ENCODE measurements at places on chromosomes 3 and 15.

DNA sequence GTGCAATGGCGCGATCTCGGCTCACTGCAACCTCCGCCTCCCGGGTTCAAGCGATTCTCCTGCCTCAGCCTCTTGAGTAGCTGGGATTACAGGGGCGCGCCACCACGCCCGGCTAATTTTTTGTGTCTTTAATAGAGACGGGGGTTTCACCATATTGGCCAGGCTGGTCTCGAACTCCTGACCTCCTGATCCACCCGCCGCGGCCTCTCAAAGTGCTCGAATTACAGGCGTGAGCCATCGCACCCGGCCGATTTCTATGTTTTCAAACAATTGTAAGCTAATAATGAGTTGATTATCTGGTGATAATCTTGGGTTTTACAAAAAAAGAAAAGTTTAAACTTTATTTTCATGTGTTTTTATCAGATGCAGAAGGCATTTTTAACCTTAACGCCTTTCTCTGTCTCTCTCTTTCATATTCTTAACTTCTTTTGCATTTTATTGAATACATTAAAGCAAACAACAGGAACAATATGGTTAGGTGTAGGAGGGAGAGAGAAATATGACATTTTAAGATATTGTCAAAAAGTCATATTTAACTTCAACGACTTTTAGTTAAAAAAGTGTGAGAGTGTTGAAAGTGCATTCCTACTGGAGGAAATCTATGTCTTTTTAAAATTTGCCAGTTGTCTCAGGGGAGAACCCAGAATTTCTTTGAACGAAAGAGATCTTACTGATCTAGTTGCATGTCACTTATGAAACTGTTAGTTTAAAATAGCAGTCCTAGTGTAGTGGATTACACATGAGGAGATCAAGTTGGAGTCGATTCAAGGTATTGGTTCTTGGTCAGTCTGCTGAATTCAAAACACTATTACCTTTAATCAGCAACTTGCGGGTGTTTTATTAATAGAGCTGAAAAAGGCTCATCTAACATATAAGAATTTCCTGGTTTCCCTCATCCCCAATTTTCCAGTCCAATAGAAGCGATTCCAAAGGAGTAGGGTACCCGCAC is 3.4 kb upstream of the MEIS2 start:
- no peak for DNase-seq

DNA sequence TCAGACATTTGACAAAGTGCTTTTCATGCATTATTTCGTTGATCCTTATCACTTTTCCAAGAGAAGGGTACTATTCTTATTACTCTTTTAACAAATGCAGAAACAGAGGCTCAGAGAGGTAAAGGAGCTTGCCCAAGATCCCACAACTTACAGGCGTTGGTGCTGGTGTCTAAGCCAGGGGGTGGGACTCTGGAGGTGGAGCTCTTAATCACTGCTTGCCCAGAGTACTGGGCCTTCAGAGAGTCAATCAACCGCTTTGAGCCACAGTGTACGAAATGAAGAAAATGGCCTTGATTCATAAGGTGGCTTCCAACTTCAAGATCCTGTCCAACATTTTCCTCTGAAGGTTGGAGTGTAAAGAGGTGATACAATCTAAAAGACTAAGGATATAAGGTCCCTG is 211.5 kb downstream of the NECTIN3 start:
- DNase-seq: no peak

DNA sequence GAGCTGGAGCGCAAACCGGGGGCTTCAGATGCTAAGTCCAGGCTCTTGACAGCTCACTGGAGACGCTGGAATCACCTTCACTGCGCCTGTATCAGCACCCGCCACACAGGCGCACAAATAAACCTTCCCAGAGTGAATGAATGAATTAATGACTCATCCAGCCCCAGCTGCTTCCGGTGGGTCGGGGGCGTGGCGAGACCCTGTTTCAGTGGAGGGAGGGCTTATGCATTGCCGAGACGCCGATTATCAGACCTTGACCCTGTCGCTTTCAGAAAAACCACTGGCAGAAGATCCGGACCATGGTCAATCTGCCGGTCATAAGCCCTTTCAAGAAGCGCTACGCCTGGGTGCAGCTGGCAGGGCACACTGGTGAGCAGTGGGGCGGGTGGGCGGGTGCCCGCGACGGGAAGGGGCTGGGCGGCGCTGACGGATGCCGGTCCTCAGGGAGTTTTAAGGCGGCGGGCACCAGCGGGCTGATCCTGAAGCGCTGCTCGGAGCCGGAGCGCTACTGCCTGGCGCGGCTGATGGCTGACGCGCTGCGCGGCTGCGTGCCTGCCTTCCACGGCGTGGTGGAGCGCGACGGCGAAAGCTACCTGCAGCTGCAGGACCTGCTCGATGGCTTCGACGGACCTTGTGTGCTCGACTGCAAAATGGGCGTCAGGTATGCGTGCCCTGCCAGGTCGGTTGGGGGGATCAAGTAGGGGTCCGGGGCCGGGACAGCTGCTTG is 7.7 kb downstream of the ITPKA start:
- DNase-seq: no peak

DNA sequence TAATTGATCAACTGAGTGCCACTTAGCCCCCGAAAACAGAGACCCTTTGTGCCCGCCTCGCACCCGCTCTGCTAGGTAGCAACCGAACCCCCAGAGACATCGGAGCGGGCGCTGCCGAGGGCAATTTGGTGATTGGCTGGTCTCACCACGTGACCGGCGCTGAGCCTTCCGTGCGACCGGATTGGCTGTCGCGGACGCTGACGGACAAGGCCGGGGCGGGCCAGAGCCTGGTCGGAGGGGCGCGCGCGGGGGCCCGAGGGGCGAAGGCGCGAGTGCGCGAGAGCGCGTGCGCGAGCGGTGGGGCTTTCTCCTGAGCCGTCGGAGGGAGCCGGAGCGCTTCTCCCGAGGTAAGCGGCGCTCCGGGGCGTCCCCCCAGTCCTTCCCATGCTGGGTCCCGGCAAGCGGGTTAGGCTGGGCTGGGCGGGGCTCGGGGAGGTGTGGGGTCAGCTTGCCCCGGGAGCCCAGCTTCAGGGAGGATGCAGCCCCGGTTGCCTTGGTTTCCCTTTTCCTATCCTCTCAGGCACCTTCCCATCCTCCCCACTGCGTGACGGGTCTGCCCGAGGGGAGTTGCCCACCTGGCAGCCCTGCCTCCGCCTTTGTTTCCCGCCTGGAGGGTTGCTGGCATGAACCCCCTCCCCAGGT is at the start of gene TMEM108:
Gene TMEM108 (plus strand): TSS at position 303 of the 642 bp plus-strand sequence.
- peak; percentile 81 for DNase-seq

- no peak for DNase-seq
Observed at GRCh38 chr3:182244222-182244971, 532.7 kb downstream of the SOX2 start.

- no peak for DNase-seq
Observed at GRCh38 chr15:93150910-93151881, 62.2 kb upstream of the RGMA start.

GRCh38 chr15:79562899-79563298 is 130.8 kb downstream of the MINAR1 start:
- DNase-seq: no peak

DNA sequence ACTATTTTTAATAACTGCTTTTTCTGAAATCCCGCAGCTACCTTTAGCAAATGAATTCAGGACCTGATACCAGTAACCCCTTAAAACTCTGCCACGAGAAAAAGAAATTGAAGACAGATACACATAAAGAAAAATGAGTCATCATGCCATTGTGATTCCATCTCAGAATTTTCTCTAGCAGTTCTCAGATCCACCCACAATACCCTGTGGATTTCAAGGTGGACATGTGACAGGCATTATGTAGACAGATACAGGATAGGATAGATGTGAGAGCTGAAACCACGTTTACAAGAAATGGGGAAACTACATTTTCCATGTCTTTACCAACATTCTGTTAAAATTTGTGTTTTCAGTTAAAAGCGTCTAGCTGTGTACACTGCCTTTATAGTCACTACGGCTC is 291.9 kb upstream of the NR2F2 start:
- DNase-seq: no peak

GRCh38 chr15:99454941-99455788 is 110.6 kb upstream of the MEF2A start:
- no peak for DNase-seq

GRCh38 chr3:181880331-181880730 is 168.6 kb downstream of the SOX2 start:
- DNase-seq: no peak

DNA sequence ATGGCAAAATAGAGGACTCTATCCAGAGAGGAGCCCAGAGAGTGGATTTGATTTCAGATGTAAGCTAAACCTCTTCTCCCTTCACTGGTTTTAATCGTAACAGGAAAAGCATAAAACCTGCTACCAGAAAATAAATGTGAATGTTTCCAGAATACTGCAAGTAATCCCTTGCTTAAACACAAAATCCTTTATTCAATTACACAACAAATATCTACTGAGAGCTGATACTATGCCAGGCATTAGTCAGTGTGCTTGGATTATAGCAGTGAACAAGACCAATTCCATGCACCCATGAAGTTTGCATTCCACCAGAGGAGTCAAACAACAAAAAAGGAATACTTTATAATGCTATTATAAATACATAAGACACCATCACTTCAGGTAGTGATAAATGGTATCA is 15.1 kb downstream of the AVEN start:
- DNase-seq: no peak

- DNase-seq: no peak
Observed at GRCh38 chr3:195701042-195701915, 19.5 kb upstream of the MUC20 start.

- DNase-seq: no peak
Observed at GRCh38 chr3:58833491-58833890, 166.9 kb upstream of the FAM3D start.

GRCh38 chr3:52912885-52913731 is 15.8 kb upstream of the STIMATE start:
- DNase-seq: no peak

- no peak for DNase-seq
Observed at GRCh38 chr3:88584451-88584850, 434.7 kb downstream of the C3orf38 start.

- DNase-seq: no peak
Observed at GRCh38 chr3:141356046-141356445, 12.3 kb upstream of the ZBTB38 start.
